Effector memory CD4-positive, alpha-beta T cell (primary cell): ENCODE measurements at places on chromosomes 5 and 9.

DNA sequence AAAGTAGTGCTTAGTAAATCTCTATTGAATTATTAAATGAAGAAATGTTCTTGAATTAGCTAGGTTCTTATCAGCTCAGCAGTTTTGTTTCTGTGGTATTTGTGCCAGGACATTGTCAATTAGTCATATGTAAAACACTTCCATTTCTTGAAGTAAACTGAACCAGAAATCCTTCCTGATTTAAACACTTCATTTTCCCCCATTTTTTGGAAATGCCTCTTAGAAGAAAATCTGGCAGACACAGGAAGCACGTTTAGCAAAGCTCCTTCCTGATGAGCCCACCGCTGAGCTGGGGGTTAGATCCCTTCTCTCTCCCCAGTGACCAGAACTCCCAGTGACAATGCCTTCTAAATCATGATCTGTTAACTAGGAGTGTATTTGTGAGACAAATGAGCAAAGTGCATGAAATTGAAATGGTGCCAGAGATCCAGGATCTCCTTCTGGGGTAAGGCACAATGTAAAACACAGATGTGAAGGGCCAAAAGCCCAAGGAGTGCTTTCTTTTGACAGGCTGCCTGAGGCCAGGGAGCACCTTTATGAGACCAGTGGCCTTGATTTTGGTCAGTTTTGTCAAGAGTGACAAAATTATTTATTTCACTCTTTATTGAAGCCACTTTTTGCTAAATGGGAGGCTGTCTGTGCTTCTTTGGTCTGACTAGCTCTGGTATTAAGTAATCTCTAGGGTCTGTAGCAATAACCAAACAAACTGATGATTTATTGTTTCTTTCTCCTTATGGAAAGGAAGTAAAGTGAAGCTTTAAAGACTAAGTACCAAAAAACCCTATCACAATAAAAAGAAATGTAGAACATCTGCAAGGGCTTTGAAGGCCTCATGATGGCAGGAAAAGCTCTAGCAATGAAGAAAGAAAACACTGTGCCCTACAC, 25.5 kb upstream of the RUSC2 start:
- H3K4me3 ChIP-seq: no peak overlapping the region
- H3K27me3 ChIP-seq: peaks cover 2% of the 10 kb centered on the region
- no peaks in the 10 kb centered on the region for H3K36me3 ChIP-seq
- no peaks in the 10 kb centered on the region for H3K4me1 ChIP-seq
- H3K27ac ChIP-seq: no peak overlapping the region

DNA sequence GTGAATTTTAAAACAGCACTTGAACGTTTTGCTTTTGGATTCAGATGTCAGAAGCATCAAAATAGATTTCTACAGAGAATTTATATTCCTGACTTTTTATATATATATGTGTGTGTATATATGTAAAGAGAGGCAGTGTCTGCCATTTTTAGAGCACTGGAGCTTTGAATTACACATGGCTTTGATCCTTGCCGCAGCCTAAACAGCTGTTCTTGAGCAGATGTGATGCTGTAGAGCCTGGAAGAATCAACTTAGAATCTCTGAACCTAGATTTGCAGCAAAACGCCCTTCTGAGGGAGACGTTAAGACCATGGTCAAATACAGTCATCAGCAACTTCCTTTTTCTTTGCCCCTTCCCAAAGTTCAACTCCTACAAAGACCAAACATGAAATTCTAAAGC, 21.7 kb upstream of the C5orf47 start:
- DNase-seq: no peak
- H3K27me3 ChIP-seq: no peaks in the 10 kb centered on the region
- H3K36me3 ChIP-seq: no peaks in the 10 kb centered on the region
- H3K4me3 ChIP-seq: no peak overlapping the region
- no peak overlapping the region for H3K27ac ChIP-seq
- peaks cover 7% of the 10 kb centered on the region for H3K4me1 ChIP-seq

GRCh38 chr9:130185490-130186031, 13.4 kb downstream of the NCS1 start:
- no peaks in the 10 kb centered on the region for H3K27me3 ChIP-seq
- H3K27ac ChIP-seq: no peak overlapping the region
- no peak overlapping the region for H3K4me3 ChIP-seq
- no peak for DNase-seq

DNA sequence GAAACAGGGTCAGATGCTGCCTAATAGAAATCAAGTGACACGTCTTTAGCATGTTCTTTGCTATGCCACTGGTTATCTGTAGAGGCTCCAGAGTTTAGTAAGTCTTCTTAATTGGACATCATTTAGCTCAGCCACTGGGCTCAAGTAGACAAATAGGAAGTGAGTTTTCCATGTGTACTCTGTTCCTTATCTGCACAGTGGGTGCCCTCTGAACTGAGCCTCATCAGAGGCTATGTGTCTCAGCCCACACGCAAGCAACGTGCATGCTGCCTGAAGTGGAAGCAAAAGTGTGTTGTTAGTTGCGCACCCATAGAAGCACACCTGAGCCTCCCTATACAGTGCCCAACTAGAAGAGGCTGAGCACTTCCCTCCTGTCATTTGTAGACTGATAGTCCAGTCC, 134.7 kb downstream of the SEMA5A start:
- no peaks in the 10 kb centered on the region for H3K4me1 ChIP-seq
- no peak overlapping the region for H3K27ac ChIP-seq
- H3K36me3 ChIP-seq: no peaks in the 10 kb centered on the region
- DNase-seq: no peak
- no peak overlapping the region for H3K4me3 ChIP-seq

DNA sequence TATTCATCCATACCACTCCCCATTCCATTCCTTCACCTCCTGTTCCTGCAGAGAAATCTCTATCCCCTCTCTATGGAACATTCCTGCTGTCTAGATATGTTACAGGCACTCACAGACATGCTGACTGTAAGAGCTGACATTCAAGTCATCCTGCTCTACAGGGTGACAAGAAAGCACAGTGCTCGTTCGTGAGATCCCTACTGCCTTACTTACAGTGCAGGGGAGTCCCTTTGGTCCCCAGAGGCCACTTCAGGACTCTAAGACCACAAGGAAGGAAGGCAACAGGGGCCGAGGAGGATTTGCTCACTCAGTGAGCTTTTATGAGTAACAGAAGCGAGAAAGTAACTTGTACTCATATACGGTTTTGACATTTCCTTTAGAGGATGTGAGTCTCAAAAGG, 110.5 kb downstream of the GAS1 start:
- H3K27ac ChIP-seq: no peak overlapping the region
- no peaks in the 10 kb centered on the region for H3K4me1 ChIP-seq
- no peak overlapping the region for H3K4me3 ChIP-seq

GRCh38 chr9:4741365-4742089, 525 bp upstream of the AK3 start:
- no peaks in the 10 kb centered on the region for H3K36me3 ChIP-seq
- H3K4me1 ChIP-seq: peaks cover 14% of the 10 kb centered on the region
- peak overlapping the region; percentile 62 for H3K27ac ChIP-seq
- DNase-seq: no peak
